NCI-H1930 (cell line): ENCODE measurements at places on chromosomes 5 and 9.

DNA sequence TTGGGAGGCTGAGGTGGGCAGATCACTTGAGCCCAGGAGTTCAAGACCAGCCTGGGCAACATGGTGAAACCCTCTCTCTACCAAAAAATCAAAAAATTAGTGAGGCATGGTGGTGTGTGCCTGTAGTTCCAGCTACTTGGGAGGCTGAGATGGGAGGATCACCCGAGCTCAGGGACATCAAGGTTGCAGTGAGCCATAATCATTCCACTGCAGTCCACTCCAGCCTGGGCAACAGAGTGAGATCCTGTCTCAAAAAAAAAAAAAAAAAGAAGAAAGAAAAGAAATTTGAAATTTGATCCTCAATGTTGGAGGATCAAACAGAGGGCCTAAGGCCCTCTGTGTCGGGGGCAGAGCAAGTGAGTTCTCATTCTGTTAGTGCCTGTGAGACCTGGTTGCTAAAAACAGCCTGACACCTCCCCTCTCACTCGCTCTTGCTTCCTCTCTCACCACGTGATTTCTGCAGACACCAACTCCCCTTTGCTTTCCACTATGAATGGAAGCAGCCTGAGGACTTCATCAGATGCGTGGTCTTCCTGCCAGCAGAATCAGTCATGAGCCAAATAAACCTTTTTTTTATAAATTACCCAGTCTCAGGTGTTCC lies 8.4 kb upstream of the GOLPH3 start:
- no peak for DNase-seq

DNA sequence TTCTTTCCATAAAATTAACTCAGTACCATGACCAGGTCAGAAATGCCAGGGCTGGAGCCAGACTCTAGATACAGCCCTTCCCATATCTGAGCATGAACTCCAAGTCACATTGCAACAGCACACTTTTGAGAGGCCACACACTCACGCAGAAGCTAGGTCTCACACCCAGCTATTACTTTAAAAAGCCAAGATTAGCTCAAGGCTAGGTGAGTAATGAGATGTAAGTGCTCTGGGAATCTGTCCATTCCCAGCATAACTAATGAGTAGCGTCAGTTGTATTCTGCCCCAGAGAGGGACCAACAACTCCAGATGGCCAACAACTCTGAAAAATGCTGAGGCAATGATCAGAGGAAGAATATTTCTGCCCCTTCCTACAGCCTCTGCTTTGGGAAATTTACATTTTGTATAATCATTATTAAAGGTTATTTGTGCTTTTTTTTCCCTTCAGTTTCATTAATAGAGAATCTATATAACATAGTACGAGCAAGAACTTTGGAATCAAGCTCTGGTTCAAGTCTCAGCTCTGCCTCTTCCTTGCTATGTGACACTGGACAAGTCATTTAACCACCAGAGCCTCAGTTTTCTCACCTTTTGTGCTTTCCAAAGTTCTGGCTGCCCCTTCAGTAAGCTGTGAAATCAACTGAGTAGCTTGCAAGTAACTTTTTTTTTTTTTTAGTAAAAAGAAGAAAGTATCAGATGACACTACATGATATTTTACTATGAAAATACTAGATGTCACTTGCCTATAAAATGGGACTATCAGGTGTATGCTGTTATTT lies 118.3 kb downstream of the NR6A1 start:
- no peak for DNase-seq

- DNase-seq = no peak
Observed at GRCh38 chr5:35470866-35471265, 146.8 kb upstream of the SPEF2 start.

DNA sequence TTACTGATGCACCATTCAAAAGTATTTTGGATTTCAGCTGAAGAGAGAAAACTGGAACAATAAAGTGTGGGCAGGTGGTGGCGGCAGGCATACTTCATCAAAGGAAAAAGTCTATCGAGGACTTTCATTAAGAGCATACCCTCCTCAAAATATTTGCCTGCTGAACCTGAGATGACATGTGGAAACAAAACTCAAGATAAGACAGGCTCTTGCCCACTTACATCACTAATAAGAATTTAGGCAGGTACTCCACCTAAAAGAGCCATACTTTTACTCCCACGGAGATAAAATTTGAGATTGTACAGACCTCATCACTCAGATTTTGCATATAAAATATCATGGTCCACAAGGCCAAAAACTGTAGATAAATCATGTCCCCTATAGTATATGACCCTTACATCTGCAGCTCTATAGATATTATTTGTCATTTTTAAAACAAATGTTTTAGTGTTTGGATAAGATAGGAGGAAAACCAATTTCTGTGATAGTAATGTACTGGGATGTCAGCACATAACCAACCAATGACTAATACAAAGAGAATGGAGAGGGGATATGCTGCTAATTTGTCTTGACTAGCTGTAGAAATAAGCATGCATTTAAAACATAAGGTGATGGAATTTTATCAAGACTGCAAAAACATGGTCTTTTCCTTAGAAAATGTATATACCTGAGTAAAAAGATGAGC lies 730.6 kb upstream of the ZNF608 start:
- no peak for DNase-seq

DNA sequence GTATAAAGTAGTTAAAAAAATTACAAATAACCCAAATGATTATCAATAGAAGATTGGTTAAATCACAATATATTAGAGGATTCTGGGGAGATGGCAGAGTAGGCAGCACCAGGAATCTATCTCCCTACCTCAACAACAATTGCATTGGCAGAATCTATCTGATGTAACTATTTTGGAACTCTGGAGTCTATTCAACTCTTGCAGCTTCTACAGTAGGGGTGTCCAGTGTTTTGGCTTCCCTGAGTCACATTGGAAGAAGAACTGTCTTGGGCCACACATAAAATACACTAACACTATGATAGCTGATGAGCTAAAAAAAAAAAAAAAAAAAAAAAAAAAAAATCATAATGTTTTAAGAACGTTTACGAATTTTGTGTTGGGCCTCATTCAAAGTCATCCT lies 29.2 kb upstream of the ECM2 start:
- DNase-seq = no peak
